RKO (cell line): ENCODE measurements at places on chromosomes 1 and 21.

DNA sequence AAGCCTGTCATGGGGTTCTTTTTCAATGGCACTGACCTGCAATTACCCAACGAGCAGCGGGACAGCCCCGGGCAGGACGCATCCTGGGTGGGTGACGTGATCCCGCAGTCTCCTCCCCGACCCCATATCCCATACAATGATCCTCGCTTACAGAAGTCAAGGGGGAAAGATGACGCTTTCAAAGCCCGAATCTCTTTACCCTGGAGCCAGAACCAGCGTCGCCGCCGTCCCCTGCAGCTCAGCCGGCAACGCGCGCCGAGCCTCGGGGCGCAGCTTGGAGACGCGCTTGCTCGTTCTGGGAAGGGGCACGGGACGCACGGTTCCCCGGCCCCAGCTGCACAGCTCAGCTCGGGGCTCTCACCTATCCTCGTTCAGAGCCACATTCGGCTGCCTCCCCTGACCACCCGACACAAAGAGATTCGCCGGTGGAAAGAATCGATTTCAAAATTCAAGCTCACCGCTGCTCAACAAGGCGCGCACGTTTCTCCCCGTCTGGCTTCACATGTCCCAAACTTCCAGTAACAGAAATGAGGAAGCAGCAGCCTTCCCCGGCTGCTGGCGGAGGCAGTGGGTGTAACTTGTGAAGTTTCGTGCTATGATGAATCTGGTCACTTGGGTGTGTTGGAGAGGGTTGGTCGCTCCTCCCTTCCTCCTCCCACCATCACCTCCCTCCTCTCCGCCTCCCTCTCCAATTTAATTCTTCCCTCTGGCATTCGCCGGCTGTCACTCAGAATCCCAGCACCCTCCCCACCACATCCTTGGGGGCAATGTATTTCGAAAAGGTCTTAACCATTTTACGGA lies at the start of gene TIAM1:
Gene TIAM1 (minus strand): TSS at position 582 of the 801 bp plus-strand sequence. CDS start 77,289 bp downstream, outside the sequence.
- no peak for DNase-seq

DNA sequence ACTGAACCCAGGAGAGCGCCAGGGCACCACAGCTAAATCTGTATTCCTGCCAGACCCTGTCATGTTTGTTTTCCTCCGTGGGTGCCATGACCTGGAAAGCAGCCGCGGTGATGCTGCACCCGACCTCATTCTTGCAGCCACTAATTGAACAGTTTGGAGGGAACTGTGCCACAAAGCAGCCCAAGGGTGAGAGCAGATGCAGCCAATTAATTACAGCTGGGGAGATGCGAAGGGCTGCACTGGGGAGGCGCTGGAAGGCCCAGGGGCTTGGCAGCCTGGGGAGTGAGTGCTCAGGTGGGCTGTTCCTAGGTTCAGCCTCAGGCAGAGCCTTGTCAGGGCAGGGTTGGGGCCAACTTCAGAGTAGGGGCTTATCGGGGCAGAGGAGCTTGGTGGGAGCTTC lies 158.4 kb upstream of the CD34 start:
- no peak for DNase-seq

DNA sequence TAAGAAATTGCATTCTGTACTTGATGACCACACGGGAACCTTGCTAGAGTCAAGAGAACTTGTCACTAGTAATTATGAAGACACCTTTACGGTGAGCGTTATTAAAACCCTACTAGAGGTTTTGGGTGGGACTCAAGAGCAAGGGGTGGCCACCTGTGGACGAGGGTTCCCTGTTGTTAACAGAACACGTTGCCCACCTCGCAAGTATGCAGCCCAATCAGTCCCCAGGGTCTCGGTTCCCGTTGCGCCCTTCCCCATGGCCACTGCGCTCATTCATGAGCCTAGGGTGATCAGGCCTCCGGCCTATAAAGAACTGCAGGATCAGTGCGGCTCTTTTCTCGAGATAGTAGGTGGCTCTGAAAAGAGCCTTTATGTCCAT lies 30.2 kb upstream of the RNF187 start:
- DNase-seq = peak; percentile 19

GRCh38 chr1:196544617-196545016 lies 63.6 kb downstream of the KCNT2 start:
- DNase-seq = no peak

GRCh38 chr1:216119600-216119999 lies 303.6 kb downstream of the USH2A start:
- DNase-seq = peak; percentile 55

GRCh38 chr1:212610575-212610967 lies 2.0 kb downstream of the ATF3 start:
- DNase-seq = no peak

DNA sequence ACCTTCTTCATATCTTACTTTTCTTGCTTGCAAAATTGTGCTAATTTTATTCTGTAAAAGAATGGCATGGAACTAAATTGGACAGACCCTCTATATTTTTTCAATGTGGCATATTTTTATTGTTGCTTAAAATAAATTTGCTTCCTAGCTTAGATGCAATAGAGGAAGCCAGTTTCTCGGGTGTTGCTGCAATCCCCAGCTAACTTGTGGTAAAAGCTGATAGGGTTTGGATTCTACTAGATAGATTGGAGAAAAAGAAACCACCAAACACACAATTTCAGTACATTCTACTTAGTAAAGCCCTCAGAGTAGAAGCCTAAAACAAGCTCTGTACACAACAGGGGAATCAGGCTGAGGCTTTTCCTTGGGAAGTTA lies 49.5 kb upstream of the GCLM start:
- DNase-seq = no peak

- no peak for DNase-seq
Measured at GRCh38 chr1:31390071-31390470, 17.2 kb upstream of the FABP3 start.

DNA sequence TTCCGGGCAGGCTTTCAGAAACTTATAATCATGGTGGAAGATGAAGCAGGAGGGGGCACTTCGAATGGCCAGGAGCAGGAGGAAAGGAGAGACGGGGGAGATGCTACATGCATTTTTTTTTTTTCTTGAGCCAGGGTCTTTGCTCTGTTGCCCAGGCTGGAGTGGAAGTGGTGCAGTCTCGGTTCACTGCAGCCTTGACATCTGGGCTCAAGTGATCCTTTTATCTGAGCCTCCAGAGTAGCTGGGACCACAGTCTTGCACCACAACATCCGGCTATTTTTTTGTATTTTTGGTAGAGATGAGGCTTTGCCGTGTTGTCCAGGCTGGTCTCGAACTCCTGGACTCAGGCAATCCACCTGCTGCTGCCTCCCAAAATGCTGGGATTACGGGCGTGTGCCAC lies 61.6 kb downstream of the SELENOF start:
- DNase-seq = no peak

- DNase-seq = peak; percentile 22
Measured at GRCh38 chr1:65068202-65069010, 79.6 kb upstream of the AK4 start.
